ENCODE measurements at places on chromosomes 7 and 10.

DNA sequence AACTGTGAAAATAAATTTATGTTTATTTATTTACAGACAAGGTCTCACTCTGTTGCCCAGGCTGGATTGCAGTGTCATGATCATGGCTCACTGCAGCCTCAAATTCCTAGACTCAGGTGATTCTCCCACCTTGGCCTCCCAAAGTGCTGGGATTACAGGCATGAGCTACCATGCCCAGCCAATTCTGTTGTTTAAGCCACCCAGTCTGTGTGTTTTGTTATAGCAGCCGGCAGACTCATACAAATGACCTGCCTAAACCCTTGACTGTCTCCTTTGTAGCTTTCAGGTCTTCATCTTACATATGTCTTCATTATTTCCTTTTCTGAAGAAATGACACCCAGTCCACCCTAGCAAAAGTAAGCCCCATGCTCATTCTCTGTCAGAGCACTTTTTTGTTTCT, 43.8 kb upstream of the KMT2C start:
- DNase-seq, result no peak

GRCh38 chr7:2953099-2953498, 90.6 kb downstream of the CARD11 start:
- DNase-seq, result no peak

- DNase-seq, result no peak
Observed at GRCh38 chr10:48460182-48460581, 144.7 kb downstream of the ARHGAP22 start.

GRCh38 chr7:32145911-32146310, 75.7 kb upstream of the PDE1C start:
- DNase-seq, result no peak
